ENCODE measurements at places on chromosomes 3 and 15.
A peak's percentile ranks its signal among the peaks of the same experiment; 100 is the strongest.

DNA sequence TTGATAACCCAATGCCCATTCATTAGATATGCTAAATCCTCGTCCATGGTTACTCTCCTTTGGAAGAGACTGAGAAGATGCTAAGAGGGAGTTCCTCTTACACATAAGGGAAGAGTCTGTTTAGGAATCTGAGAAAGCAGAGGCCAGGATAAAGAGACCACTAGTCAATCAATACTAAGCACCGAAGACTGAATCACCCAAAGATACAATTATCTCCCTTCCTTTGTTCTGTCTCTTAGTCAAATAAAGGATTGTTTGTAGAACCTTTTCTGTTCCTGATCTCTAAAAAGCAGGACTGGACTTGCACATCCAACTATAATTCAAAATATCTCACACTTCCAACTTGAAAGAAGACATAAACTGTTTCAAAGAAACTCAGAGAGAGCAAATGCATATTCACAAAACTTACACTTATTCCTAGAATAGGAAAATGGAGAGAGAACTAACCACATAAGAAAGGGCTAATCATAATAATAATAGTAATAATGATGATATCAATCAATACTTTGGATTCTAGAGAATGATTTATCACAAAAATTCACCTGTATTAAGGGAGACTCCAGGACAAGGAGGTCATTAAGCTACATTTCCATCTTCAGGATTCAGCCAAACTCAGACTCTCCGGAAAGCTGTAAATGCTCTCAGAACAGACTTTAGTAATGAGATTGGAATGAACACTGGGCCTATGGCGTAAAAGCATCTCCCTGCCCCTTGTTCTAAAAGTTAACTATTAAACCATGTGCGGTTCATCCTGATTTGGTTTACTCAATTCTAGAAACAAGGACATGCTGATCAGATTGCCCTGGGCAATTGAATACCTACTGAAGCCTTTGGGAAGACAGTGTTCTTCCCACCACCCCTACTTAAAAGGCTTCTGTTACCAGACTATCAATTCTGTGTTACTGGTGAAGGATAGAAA lies 401.5 kb downstream of the ZBTB20 start:
- no peak for DNase-seq

DNA sequence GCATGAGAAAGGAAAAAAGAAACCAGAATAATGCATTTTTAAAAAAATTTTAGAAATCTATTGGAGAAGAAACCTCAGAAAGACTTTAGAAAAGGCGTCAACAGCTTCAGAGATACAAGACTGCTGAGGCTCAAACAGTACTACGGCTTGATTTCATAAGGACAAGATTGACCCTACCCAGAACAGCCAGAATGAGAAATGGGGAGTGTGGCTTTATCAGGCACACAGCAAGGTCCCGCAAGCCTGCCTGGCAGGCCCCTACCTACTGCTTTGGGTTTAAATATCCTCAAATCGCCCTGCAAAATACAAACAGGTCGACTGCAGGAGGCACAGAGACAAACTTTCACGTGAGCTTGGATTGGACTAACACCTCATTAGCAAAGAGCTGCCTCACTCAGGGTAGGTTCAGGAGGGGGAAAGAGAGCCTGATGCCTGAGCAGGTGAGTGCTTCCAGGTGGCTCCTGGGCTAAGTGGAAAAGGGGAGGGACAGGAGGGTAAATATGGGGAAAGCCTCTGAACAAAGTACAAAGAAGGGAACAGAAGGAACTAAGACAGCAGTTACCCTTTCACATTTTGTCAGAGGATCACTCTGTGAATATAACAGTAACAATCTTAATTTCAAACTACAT lies 87.5 kb downstream of the RORA start:
- no peak for DNase-seq

DNA sequence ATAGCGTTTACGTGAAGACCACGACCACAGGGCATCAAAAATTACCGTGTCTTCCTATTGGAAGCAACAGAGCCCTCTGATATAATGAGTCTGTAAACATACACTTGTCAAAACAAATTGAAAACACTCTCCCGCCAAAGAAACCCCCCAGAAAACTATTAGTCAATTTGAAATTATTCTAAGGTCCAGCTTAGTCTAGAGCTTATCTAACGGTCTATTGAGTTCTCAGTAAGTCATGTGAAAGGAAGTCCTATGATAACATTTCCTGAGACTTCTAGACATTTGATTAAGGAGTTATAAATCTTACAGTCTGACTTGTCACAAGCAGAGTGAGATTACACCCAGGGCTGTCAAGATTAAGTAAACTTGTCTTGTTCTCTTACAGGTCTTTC lies 356.3 kb downstream of the FOXP1 start:
- DNase-seq = no peak

GRCh38 chr3:89186456-89186855 lies 79.0 kb downstream of the EPHA3 start:
- DNase-seq = no peak

- no peak for DNase-seq
Measured at GRCh38 chr15:65926459-65926858, 57.2 kb downstream of the RAB11A start.

DNA sequence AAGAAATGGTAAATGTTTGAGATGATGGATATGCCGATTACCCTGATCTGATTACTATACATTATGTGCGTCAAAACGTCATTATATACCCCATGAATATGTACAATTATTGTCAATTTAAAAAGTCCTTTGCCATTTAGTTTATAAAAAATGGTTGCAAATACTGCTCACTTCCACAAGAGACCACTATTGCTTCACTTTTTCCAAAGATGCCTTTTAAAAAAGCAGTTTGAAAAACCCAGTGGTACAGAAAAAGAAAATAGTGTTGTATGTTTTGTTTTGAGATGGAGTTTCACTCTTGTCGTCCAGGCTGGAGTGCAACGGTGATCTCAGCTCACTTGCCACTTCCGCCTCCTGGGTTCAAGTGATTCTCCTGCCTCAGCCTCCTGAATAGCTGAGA lies 39.3 kb downstream of the EDEM1 start:
- no peak for DNase-seq

DNA sequence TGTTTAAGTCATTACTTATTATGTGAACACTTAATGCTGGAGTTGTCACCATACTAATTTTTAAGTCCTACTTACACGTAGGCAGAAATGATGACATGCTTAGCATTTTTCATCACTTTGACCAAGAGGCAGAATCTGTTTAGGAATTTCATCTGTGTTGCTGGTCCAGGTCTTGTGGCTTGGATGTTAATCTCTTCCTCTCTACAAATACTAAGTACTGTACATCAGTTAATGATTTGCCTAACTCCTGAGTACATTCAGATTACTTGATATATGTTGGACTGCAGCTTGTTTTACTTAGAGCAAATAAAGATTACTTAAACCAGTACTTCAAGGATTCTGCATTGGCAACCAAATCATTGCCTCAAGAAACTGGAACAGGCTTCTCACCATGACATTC lies 8.6 kb downstream of the SNRK start:
- DNase-seq = no peak

DNA sequence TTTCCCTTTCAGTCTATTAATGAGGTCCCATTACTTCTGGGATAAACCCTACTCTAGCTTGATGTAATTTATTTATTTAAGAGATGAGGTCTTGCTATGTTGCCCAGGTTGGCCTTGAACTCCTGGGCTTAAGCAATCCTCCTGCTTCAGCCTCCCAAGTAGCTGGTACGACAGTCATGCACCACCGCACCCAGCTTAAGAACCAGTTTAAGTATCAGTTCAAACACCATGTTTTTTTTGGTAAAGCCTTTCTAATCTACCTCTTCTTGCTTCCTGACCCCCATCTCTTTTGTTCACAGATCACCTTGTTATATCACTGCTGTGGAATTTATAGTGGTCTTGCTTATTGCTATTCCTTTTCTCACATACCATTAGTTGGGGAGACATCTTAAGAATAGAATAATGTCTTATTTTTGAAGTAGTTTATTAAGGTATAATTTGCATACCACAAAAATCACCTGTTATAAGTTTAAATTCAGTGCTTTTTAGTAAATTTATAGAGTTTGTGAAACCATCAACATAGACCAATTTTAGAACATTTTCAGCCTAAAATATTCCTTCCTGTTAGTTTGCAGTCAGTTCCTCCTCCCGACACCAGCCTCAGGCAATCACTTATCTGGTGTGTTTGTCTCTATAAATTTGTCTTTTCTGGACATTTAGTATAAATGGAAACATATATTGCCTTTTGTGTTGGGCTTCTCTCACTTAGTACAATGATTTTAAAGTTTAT lies 257.9 kb downstream of the PDCD6IP start:
- DNase-seq = no peak

DNA sequence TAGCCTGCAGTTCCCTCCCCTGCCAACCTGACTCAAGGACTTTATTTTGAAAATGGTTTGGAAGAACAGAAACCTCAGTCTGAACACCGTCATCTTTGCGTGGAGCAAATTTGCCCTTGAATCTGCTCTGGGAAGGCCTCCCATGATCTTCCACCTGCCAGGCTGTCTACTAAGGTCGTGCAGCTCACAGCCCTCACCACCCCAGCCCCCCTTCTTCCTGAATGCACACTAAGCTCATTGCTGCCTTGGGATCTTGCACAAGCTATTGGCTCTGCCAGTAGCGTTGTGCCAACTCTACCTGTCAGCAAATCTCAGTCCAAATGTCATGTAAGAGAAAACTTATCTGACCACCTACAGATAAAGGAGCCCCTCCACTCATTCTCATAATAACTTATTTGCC lies 141.5 kb downstream of the USP13 start:
- DNase-seq = no peak

- no peak for DNase-seq
Measured at GRCh38 chr15:86178845-86179244, 99.2 kb downstream of the AGBL1 start.

GRCh38 chr15:57190208-57190607 lies 186.1 kb upstream of the CGNL1 start:
- no peak for DNase-seq

DNA sequence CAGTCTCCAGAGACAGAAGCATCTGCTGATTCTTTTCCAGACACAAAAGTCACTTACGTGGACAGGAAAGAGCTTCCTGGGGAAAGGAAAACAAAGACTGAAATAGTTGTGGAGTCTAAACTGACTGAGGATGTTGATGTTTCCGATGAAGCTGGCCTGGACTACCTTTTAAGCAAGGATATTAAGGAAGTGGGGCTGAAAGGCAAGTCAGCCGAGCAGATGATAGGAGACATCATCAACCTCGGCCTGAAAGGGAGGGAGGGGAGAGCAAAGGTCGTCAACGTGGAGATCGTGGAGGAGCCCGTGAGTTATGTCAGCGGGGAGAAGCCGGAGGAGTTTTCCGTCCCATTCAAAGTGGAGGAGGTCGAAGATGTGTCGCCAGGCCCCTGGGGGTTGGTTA lies 25.4 kb downstream of the SYNM start:
- no peak for DNase-seq

DNA sequence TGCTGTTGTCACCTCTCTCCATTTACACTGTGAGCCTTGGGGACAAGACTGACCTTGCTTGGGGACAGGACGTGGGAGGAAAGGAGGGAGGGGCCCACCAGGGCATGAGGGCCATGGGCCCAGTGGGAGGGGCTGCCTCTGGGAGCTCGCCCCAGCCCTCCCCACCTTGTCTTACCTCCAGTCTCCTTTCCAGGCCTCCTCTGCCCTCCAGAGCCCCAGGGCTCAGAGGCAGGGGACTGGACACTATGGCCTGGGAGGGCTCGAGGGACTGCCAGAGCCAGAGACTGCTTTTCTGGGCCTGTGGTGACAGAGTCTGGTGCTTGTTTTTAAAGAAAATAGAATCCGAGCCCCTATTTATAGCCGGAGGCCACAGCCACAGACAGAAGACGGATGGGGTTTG lies 10.2 kb downstream of the CSPG4 start:
- DNase-seq = no peak

GRCh38 chr15:89630974-89631901 lies 24.0 kb downstream of the KIF7 start:
- DNase-seq = no peak

DNA sequence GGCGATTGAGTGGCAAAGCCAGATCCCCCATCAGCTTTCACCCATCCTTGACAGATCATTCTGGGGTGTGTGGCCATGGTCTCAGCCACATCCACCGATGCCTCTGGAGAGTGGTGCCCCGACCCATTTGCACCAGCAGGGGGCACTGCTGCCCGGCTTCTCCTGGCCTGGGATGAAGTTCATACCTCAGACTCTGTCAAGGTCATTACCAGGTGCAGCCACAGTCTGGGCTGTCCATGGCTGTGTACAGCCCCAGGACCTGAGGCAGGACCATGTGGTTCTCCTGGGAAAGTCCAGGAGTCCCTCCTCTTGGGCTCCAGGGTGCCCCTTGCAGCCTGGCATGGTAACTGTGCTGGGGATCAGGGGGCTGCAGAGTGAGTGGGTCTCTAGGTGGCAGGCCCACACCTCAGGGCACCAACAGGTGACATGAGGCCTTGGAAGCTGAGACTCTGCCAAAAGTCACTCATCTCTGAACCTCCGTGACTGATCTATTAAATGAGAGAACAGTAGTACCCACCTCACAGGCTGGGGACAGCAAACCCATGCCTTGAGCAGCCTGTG lies 67.2 kb downstream of the CACNA2D2 start:
- peak; percentile 74 for DNase-seq

DNA sequence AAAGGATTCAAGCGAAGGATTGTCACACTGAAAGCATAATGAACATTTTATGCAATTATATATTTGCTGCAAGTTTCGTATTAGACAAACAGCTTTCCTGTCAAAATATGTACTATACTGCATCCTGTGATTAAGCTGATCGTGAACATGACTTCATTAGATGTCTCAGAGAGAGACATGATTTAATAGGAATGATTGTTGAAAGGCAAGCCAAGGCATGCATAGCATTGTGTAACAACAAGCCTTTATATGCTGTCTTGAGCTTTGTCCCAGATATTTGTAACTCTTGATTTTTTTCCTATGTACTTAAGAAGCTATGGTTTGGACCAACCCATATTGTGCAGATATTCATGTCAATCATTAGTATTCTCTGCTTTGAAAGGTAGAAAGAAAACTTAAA lies 309.1 kb downstream of the KCNH8 start:
- DNase-seq = no peak

DNA sequence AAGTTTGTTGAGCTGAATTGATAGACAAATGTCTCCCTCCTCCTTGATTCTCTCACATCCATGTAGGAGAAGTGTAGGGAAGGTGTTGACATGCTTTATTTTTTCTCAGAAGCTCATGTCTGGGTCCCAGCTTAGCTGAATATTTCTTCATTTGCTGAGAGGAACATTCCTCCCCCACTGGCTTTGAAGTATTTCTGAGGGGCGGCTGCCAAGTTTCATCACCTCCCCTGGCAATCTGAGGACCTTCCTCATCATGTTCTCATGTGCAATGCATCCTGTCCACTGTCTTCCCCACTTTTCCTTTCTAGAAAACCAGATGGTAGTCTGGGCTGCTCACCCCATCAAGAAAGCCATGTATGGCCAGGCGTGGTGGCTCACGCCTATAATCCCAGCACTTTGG lies 168.9 kb upstream of the RGMA start:
- no peak for DNase-seq
